ENCODE measurements at places on chromosomes 2 and 18.

- DNase-seq, result no peak
Observed at GRCh38 chr2:234632527-234633391, 135.9 kb upstream of the ARL4C start.

- DNase-seq, result no peak
Observed at GRCh38 chr2:113171334-113172075, 2.3 kb upstream of the PSD4 start.

GRCh38 chr2:177604271-177605065 is 211.9 kb downstream of the AGPS start:
- peak; percentile 9 for DNase-seq

GRCh38 chr2:209762563-209762962 is 9.1 kb upstream of the UNC80 start:
- DNase-seq, result peak; percentile 26

- no peak for DNase-seq
Observed at GRCh38 chr2:145277922-145278321, 758.0 kb upstream of the ZEB2 start.

DNA sequence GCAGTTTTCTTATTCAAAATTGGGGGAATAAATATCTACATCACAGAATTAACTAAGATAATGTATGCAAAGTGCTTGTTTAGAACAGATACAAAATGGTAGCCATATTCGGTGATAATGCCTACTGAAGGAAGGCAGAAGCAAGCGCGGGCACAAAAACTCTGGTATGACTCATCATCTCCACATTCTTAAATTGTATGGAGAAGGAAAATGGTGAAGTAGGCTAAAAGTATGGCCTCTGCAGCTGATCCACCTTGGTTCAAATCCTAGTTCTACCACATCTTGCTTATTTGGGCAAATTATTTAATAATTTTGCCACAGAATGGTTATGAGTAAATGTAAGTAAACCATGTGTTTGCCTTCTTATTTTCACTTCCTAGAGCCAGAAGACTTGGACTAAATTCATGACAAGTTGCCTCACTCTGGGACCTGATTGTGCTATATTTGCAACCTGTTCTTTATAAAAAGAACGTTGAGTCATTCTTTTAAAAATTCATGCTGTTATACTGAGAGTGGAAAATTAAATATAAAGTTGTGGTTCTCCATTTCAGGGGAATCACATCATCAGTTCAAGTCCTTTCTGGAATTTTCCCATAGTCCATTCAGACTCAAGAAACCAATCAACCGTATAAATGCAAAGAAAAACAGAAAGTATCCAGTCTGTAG is 9.0 kb upstream of the CDK15 start:
- no peak for DNase-seq

GRCh38 chr18:62759704-62760402 is 44.5 kb downstream of the PHLPP1 start:
- peak; percentile 12 for DNase-seq

GRCh38 chr18:27863780-27864430 is 313.0 kb downstream of the CDH2 start:
- no peak for DNase-seq

GRCh38 chr2:121333834-121334558 is 49.0 kb upstream of the TFCP2L1 start:
- no peak for DNase-seq

- no peak for DNase-seq
Observed at GRCh38 chr2:111522231-111522768, 361.7 kb downstream of the ANAPC1 start.

Measured in H54 (cell line).